Esophagus mucosa (tissue), 1 donor: ENCODE measurements at places on chromosomes 3 and 15. TPM values are rescaled to one million over a fixed set of nuclear protein-coding genes. Genes with fewer than 3 reads are reported as not detected.

The CACNA2D2 gene
- total RNA-seq: 0.08 TPM

The KNG1 gene
- not detected for total RNA-seq

The ILDR1 gene
- total RNA-seq: 6.3 TPM

- no peak for ATAC-seq
These were observed 32.5 kb upstream of the SIN3A start for GRCh38 chr15:75483961-75484360.

- ATAC-seq: no peak
These were observed 111.8 kb upstream of the ADAMTS9 start for GRCh38 chr3:64799606-64800005.

DNA sequence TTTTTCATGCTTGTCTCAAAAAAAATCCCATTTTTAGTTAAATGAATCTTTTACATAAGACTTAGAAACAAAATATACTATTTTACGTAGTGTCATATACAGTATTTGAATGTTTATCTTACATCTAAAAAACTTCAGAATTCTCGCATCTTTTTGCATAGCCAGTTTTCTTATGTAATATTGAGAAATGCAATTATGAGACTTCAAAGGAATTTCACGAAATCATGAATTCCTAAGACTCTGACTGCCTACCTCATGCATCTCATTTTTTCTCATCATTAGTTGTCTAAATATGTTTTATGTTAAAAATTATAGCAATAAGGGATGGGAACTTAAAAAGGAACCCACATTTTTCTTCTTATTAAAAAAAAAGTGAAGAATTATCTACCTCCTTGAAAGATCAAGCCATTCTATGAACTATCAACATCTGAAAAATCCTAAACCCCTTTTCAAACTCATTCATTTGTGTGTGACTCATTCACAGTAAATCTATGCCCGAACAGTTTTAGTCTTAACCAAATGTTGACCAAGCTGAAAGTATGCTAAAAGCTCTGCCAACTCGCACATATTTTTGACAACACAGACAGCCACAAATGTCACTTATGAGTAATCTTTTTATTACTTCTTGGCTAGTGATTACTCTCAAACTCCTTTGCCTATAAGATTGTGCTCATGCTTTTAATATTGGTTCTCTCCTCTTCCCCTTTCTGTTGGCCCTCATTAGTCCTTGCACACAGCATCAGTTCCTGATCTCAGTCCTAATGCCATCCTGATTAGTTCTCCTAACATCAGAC lies 115.9 kb downstream of the DCLK3 start:
- peak; percentile 28 for ATAC-seq

- ATAC-seq: no peak
These were observed 104.7 kb downstream of the ZBTB20 start for GRCh38 chr3:115042351-115042750.

- ATAC-seq: no peak
These were observed 200.0 kb upstream of the UBE2E2 start for GRCh38 chr3:23002836-23003732.

GRCh38 chr15:61726166-61726565 lies 334.1 kb downstream of the VPS13C start:
- ATAC-seq: no peak

DNA sequence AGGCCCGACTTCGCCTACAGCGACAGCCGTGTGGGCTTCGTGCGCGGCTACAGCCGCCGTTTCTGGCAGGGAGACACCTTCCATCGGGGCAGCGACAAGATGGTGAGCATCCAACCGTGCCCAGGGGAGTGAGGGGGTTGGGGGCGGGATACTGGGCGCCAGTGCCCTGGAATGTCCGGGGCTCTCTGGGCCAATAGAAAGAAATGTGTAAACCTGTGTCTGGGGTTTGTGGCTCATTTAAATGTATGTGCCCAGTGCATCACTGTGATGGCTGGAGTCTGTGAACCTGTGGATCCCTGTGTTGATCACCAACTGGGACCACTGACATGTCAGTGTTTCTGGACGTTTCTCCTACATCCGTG lies 423 bp downstream of the CHAC1 start:
- ATAC-seq: no peak

- no peak for ATAC-seq
These were observed 29.9 kb downstream of the TMEM40 start for GRCh38 chr3:12729051-12729651.
